Gastrocnemius medialis (tissue), 4 donors: ENCODE measurements at places on chromosomes 5 and 9.
A peak's percentile ranks its signal among the peaks of the same experiment; 100 is the strongest.

DNA sequence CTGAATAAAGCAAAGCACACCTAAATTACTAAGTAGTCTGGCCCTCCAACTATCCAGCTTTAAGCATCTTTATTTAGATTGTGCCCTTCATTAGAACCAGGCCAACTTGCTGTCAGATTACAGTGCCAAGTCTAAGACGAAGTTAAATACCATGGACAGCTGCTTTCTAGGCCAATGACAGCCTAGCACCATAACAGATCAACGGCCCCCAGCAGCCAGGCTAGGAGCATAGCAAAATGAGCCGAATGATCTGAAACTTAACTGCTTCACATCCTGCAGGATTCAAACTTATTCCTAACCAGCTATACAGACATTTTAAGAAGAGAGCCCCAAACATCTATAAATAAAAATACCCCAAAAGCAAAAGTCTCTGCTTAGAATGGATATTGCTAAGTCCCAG, 6.8 kb downstream of the SLC24A2 start:
- no peak for DNase-seq

- no peak for DNase-seq
Observed at GRCh38 chr5:156411185-156411613, 84.2 kb downstream of the SGCD start.

GRCh38 chr9:92763721-92764380, 782 bp downstream of the BICD2 start:
- DNase-seq: no peak

DNA sequence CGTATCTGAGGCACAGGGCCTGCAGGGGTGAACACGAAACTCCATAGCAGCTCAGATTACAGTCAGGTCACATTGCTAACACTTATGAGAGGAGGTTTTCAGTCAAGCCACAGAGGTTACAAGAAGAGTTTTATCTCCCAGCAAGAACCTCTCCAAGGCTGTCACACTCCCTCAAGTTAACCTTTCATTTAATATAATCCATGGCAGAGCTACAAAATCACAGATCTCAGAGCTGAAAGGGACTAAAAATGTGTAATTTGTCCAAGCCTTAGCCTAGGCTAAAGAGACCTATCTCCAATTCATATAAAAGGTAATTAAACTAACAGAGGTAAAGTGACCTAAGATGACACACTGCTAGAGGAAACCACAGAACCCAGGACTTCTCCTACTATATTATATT, 57.2 kb downstream of the MLANA start:
- no peak for DNase-seq

DNA sequence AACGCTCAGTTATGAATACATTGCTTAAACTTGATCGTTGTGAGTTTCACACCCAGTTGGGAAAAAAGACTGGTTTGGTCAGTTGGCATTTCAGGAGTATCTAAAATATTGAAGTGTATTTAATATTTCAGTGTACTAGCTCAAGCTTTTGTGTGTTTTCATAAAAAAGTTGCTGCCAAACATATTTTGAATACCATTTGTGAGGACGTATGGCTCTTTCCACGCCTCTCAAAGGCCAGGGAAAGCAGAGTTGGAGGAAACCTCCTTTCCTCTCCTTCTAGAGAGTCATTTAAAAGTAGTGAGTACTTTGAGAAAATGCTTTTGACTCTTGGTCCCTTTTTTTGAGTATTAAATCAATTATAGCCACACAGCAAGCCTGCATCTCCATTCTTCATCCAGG, 43.2 kb upstream of the ANKRD33B start:
- DNase-seq: no peak

- DNase-seq: no peak
Observed at GRCh38 chr5:82097-82496, 9.9 kb upstream of the PLEKHG4B start.

DNA sequence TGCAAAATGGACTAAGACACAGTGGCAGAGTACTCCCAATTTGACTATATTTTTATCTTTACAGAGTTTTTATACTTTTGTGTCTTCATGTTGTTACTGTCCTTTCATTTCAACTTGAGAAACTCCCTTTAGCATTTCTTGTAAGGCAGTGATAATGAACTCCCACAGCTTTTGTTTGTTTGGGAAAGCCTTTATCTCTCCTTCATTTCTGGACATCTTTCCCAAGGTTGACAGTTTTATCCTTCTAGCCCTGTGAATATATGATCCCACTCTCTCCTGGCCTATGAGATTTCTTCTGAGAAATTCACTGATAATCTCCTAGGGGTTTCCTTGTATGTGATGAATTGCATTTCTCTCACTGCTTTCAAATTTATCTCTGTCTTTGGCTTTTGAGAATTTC, 9.2 kb upstream of the SARDH start:
- DNase-seq: no peak

GRCh38 chr5:98321361-98321760, 452.1 kb upstream of the RGMB start:
- DNase-seq: no peak

GRCh38 chr9:27659001-27659400, 85.7 kb upstream of the C9orf72 start:
- DNase-seq: no peak

GRCh38 chr5:83115816-83116215, 38.5 kb downstream of the XRCC4 start:
- no peak for DNase-seq

- DNase-seq: no peak
Observed at GRCh38 chr9:129679537-129679936, 14.1 kb downstream of the PRRX2 start.

- no peak for DNase-seq
Observed at GRCh38 chr5:175895686-175896102, 24.3 kb downstream of the CPLX2 start.

DNA sequence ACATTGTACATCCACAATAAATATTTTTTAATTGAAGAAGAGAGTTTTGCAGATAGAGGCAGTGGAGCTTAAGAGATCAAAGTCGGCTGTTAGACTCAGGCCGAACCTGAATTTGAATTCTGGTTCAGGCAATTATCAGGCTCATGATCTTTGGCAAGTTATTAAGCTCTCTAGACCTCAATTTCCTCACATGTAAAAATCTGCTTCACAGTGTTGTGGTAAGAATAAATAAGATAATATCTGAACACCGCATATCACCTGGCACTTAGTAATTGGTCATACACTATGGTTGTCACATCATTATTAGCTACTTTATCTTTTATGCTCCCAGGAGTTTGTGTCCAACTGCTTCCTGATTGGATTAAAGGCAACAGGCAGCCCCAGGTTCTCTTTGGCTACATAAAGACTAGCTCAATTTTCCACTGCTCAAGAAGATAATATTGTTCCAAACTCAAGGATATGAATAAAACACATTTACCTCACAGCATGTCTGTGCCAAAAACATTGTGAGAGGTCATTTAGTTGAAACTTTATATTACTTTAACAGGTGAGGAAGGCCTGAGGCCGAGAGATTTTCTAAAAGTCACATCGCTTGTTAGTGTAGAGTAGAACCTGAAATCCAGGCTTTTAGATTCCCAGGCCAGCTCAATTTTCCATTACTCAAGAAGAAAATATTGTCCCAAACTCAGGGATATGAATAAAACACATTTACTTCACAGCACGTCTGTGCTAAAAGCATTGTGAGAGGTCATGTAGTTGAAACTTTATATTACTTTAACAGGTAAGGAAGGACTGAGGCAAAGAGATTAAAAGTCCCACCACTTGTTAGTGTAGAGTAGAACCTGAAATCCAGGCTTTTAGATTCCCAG, 289.2 kb upstream of the PTGER4 start:
- no peak for DNase-seq

- no peak for DNase-seq
Observed at GRCh38 chr9:83406921-83407320, 131.3 kb downstream of the FRMD3 start.

GRCh38 chr9:98049288-98050072, 7.1 kb upstream of the NANS start:
- DNase-seq: no peak

DNA sequence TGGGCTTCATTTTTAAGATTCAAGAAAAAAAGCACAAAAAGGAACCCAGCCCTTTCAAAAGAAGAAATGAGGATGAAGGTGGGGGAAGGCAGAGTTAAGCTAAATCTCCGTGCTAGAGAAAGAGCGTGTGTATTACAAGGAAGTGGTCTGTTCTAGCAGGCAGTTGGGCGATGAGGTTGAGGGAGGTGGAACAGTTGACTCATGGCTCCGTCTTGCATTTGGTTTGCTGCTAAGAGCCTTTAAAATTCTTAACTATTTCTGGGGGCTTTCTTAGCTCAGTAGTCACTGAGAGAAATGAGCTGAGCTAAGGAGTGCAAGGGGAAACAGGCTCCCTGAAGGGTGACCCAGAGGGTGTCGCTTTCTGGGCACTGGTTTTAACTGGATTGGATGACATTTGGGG, 117.4 kb downstream of the GCNT1 start:
- no peak for DNase-seq

- DNase-seq: no peak
Observed at GRCh38 chr5:14082973-14083372, 60.2 kb upstream of the TRIO start.

DNA sequence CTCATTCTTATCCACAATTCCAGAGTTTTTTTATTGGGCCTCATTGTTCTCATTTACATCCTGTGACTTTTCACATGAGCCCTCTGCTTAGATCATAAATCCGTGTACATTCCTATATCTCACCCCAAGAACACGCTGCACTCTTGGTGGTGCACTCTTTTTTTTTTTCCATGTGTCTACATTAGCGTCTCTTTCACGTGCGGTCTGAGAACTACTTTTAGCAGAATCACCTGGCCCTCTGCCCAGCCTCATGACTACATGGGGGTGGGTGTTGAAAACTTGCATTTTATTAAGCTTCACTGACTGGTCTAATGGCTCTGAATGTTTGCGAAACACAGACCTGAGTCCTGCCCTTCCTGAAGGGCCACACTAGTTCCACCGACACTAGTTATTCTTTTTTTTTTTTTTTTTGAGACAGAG, 18.6 kb downstream of the C9orf57 start:
- DNase-seq: peak; percentile 36

DNA sequence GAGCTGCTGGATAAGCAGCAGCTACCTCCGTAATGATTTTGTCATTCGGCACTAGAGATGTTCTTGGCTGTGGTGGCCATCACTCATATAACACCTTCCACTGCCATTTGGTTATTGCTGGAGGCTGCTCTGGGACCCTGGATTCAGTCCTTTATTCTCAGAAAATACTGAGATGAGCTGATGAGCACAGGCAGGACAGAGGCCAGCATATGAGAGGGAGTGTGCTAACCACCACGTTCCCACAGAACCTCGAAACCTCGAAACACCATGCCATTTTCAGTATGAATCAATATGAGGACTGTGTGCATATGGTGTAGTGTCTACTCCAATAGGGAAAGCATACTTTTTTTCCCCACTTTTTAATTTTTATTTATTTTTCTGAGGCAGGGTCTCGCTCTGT, 56.6 kb downstream of the ADAM19 start:
- DNase-seq: no peak

- DNase-seq: no peak
Observed at GRCh38 chr5:172093965-172094364, 87.5 kb upstream of the FBXW11 start.

DNA sequence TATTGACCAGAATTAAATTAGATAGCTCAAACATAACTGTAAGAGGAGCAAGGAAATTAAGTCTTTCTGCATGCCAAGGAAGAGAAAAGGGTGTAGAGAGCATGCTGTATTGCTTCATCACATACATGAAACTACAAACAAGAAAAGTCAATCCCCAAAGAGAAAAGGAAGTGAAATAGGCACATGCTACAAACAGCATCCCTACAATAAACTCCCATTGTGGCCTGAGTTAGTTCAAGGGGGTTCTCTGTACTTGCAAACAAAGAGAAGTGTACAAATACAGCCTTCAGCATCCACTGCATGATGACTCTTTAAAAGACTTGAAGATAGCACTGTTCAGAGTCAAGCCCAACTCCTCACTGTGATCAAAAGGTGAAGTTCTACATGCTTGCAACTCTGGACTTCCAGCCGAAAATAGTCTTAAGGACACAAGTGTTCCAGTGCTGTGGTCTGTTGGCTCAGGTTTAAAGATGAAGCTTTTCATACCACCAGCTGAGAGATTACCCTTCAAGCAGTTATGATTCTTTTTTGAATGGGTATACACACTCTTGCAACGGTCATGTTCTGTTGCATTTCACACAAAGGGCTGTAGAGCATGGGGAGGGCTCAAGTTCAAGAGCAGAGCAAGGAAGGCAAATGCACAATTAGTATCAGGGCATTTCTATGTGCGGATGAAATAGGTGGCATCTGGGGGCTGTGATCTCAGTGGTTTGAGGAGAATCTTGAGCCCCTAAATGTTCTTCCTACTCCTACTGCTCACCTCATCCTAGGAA, 534.5 kb downstream of the EBF1 start:
- DNase-seq: no peak

DNA sequence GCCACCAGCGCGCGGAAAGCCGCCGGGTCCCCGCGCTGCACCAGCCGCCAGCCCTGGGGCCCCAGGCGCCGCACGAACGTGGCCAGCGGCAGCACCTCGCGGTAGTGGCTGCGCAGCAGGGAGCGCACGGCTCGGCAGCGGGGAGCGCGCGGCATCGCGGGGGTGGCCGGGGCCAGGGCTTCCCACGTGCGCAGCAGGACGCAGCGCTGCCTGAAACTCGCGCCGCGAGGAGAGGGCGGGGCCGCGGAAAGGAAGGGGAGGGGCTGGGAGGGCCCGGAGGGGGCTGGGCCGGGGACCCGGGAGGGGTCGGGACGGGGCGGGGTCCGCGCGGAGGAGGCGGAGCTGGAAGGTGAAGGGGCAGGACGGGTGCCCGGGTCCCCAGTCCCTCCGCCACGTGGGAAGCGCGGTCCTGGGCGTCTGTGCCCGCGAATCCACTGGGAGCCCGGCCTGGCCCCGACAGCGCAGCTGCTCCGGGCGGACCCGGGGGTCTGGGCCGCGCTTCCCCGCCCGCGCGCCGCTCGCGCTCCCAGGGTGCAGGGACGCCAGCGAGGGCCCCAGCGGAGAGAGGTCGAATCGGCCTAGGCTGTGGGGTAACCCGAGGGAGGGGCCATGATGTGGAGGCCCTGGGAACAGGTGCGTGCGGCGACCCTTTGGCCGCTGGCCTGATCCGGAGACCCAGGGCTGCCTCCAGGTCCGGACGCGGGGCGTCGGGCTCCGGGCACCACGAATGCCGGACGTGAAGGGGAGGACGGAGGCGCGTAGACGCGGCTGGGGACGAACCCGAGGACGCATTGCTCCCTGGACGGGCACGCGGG, at the start of gene TERT:
Gene TERT (minus strand): TSS at position 234 of the 815 bp plus-strand sequence. CDS start 79 bp downstream, at position 155.
- no peak for DNase-seq

DNA sequence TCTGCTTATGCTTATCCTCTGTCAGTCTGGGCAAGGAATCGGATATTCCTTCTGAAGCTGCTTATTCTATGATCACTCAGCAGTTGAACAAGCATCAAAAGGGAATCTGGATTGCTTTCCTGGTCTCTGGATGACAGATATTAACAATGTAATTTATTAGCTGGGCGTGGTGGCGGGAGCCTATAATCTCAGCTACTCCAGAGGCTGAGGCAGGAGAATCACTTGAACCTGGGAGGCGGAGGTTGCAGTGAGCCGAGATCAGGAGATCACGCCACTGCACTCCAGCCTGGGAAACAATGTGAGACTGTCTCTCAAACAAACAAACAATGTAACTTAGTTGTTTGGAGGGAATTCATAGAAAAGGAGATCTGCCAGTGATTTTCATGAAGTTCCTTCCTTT, 45.4 kb downstream of the DMRT1 start:
- no peak for DNase-seq
